ENCODE measurements at places on chromosomes 5 and 9.

DNA sequence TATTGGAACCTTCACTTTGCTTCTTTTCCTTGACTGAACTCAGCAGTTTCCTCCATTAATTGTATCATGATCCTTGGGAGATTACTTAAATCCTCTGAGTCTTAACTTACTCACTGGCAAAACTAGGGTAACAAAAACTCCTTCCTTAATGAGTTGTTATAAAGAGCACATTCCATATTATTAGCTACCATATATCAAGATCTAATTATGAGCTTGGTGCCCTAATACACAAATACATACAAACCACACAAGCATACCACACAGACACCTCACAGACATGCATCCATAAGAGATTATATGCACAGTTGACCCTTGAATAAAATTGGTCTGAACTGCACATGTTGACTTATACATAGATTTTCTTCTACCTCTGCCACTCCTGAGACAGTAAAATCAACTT lies 2.5 kb upstream of the SPINK7 start:
- DNase-seq: no peak

- DNase-seq: no peak
Measured at GRCh38 chr5:14458414-14458813, 123.2 kb upstream of the OTULINL start.

DNA sequence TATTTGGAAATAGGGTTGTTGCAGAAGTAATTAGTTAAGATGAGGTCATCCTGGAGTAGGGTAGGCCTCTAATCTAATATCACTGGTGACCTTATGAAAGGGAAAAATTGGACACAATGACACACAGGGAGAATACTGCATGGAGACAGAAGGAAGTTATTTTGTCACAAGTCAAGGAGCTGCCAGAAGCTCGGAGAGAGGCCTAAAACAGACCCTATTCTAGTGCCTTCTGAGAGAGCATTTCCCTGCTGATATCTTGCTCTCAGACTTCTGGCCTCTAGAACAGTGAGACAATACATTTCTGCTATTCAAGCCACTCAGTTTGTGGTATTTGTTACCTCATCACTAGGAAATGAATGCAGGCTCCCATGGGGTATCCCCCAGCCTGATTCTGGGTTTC lies 332.9 kb downstream of the CSNK1G3 start:
- DNase-seq: no peak

DNA sequence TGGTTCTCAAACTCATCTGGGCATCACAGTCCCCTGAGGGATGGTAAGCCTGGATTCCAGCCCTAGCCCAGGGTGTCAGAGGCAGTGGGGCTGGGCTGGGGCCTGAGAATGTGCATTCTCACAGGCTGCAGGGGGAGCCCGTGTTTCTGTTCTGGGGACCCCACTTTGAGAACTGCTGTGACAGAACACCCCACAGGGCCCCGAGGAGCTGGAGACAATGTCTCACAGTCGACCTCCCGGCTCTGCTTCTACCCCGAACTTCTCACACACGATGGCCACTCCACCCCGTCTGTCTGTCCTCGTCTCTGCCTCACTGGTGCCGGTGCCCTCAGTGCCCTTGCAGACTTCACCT lies 130.0 kb downstream of the CACNA1B start:
- no peak for DNase-seq

DNA sequence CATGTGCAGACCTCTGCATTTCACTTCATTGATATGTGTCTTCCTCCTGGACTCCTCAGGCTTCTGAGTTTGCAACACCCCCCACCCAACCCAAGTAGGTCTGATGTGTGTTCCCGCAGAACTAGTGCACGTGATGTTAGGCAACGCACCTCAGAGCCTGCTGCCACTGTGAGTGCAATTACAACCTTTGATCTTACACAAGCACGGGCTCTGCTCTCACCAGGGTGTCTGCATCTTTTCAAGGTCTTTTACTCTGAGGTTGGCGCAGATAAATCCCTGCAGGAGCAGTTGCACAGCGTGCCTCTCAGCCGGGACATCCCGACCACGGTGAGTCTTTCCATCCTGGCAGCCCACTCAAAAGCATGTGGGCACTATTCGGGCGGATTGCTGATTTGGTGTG lies 80.1 kb downstream of the EGFLAM start:
- DNase-seq: no peak

DNA sequence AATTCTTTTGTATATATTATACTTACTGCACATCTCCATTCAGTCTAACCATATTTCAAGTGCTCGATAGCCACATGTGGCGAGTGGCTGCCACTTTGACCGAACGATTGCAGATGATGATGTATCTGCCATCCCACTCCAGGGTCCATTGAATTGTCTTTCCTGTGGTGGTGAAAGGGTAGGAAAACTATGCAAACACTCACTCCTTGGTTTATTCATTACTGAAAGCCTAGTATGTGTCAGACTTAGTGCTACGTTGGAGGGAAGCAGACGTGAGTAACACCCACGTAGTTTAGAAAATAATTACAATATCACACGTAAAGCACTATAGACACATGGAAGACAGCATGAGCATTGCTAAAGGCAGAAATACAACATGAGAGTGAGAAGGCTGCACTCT lies 353.7 kb downstream of the CSNK1G3 start:
- DNase-seq: no peak

DNA sequence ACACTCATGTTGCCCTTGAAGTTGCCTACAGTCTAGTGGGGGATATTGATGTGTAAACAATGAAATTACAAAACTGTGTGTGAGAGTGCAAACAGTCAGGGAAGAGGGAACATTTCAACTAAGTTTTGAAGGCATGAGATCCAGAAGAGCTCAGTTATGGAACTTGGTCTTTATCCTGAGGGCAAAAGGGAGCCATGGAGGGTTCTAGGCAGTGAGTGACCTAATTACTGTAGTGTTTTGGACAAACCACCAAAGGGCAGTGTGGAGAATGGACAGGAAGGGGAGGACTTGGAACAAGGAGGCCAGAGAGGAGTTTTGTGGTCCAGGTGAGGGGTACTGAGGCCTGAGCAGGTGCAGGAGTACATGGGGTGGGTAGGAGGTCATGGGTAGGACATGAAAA lies 143.7 kb upstream of the SMIM23 start:
- no peak for DNase-seq

DNA sequence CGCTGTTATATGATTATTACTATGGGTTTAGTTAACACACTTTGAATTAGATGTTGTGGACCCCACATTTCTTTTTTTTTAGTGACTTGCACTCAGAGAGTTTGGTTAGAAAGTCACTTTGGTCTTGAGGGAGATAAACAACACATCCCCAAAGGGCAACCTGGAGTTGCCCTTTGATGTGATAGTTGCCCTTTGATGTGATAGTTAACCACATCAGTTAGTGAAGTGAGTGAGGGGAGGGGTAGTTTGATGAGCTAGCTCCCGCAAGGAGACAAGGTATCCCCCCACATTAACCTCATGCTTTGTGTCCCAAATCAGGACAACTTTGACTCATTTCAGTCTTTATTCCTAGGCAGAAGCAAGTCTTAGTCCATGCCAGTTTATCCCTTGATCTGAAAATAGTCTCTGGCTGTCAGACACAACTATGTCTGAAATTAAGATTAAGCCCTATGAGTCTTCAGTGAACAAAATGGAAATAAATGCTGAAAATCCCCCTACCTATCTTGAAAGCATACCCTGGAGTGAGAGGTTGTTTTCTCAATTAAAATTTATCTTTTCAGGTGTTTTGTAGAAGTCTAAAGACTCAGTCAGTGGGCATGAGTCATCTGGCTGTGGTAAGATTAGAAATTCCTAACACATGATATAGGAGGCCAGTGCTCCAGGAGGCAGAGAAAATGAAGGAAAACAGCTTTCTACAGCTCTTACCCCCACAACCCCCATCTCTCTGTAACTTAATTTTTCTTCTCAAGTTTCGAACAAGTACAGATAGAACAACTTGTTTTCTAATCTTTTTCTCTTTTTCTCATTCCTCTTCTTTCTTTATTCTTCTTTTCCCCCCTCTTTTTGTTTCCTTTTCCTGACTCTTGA lies 208.9 kb upstream of the DMRTA1 start:
- DNase-seq: no peak

DNA sequence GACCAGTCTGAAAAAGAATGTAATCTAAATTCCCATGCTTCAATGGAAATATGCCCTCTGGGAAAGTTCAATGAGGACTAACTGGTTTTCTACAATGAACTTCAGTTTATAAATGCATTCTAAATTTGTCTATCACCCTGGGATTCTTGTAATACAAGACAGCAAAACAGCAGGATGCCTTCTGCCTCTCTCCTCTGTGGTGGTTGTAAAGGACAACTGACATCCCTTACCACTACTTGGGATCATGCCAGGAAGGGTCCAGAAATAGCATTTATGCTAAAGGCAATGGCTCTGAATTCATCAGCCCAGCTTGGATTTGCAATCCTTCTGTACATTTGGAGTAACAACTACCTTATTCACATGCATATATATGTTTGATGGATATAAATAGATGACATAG lies 97.3 kb upstream of the ADAMTS16 start:
- DNase-seq: no peak

GRCh38 chr5:83956386-83956785 lies 235.7 kb upstream of the HAPLN1 start:
- no peak for DNase-seq

DNA sequence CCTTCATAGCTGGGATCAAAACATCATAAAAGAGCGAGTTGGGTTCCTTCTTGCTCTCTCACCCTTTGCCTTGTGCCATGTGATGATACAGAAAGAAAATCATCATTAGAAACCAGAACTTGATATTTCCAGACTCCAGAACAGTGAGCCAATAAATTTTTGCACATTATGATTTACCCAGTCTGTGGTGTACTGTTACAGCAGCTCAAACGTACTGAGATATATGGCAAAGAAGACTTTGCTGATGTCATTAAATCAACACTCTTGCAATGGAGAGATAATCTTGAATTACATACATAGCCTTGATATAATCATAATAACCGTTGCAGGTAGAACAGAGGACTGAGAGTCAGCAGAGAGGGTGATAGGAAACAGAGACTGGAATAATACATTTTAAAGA lies 1271.6 kb downstream of the CDH12 start:
- no peak for DNase-seq

DNA sequence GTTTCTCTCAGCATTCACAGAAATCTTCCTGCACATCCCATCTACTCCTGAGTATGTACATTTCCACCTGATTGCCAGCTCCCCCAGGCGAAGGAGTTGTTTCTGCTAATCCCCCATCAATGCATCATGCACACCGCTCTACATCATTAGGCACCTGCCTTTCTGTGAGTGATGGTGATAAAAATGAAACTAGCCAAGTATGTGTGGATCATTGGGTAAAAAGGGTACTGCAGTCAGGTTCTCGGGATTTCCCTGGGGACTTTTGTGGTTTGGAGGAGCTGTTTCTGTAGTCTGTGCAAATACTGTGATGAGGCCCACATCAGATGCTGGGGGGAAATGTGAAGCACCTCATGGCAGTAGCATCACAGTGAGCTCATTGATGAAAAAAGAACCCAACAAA lies 30.4 kb downstream of the CAMK4 start:
- peak; percentile 50 for DNase-seq

- no peak for DNase-seq
Measured at GRCh38 chr9:107872457-107873192, 383.1 kb upstream of the KLF4 start.

- DNase-seq: no peak
Measured at GRCh38 chr5:164206196-164206595, 700.8 kb downstream of the MAT2B start.

GRCh38 chr9:2767800-2768677 lies 50.7 kb downstream of the KCNV2 start:
- no peak for DNase-seq

DNA sequence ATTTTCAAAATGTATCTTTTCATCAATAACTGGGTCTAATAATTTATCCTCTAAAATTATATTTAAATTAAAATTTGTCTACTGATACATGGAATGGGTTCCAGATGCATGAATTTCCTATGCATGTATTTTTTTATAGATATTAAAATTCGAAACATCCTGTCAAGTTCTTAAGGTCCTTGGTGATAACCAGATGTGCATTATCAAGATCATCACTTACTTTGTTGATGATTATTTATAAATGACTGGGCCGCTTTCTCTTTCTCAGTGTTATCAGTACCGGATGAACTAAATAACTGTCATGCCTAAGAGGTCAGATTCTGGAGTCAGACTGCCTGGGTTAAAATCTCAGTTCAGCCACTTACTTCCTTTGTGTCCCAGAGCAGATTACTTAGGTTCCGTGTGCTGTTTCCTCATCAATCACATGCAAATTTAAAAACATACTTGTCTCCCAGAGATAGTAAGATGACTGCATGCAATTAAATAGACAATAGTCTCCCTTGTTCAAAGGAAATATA lies 124.3 kb downstream of the TEX10 start:
- DNase-seq: no peak

GRCh38 chr5:175695161-175696126 lies 37.6 kb downstream of the HRH2 start:
- DNase-seq: no peak

- no peak for DNase-seq
Measured at GRCh38 chr5:72499090-72499489, 8.1 kb downstream of the ZNF366 start.

GRCh38 chr9:124456341-124457078 lies 6.3 kb downstream of the ADGRD2 start:
- no peak for DNase-seq

Measured in activated T-cell treated with anti-CD3 and anti-CD28 coated beads for 4 hours (primary cell).